ENCODE measurements at places on chromosomes 2 and 18.

GRCh38 chr2:215697003-215697402 lies 261.1 kb upstream of the FN1 start:
- DNase-seq = no peak

DNA sequence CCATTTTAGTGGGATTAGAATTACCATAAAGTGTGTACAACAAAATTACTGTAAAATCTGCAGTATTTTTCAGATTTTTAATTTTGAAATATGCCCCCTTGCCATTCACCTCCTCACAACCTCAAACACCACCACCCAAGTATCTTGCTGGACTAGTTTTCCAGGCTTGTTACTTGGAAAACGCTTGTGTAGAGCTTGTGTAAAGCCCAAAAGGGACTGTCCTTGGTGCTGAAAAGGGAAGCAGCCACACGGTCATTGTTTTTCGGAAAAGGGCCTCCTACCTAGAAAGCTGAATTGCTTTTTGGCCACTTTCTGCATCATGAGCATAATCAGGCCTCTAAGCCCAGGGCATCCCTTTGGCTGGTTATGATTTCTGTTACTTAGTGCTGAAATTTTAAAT lies 563.4 kb downstream of the LRRTM4 start:
- DNase-seq = peak; percentile 37

DNA sequence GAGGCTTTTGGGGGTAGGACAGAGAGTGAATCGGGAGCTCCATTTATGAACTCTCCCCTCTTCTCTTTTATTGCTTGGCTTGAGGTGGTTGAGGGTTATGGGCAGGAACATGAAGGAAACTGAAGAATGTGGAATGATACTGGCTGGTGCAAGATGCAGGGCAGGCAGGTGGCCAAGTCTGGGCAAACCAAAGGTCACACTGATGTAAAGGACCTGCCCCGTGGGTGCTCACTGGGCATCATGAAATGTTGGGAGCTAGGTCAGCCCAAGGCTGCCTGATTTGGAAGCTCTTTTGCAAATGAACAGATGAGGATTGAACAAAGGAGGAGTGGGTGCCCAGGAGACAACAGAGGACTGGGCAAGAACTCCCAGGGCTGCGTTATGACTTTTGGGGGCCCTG lies 328.9 kb downstream of the CLIP4 start:
- DNase-seq = no peak

DNA sequence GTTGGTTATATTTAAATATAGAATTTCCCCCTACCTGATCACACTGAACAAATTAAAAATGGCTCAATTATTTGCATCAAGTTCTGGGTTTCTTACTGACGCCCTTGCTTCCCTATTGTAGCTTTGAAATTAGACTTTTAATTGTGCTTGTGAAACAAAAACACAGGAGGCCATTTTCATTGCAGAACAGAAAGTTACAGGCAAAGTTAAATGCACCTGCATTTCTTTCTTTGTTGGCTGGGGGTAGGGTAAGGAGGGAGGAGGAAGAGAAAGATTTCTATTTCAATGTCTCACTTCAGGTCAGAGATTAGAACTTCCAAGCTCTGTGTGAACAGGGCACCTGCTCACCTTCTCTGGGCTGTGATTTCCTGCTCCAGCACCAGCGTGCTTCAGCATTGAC lies 199.6 kb downstream of the BCL11A start:
- no peak for DNase-seq

- no peak for DNase-seq
Observed at GRCh38 chr2:53989210-53989862, 18.5 kb upstream of the PSME4 start.

- peak; percentile 12 for DNase-seq
Observed at GRCh38 chr2:241064008-241064801, 37.9 kb downstream of the MTERF4 start.

- no peak for DNase-seq
Observed at GRCh38 chr2:196187898-196188458, 16.6 kb upstream of the STK17B start.

Data from progenitor cell of endocrine pancreas (in vitro differentiated cells).